ENCODE measurements at places on chromosomes 3 and 15.

GRCh38 chr15:51649659-51650521 is 27.3 kb upstream of the DMXL2 start:
- peak; percentile 18 for DNase-seq

GRCh38 chr3:5010706-5011554 is 31.7 kb downstream of the BHLHE40 start:
- DNase-seq = no peak

DNA sequence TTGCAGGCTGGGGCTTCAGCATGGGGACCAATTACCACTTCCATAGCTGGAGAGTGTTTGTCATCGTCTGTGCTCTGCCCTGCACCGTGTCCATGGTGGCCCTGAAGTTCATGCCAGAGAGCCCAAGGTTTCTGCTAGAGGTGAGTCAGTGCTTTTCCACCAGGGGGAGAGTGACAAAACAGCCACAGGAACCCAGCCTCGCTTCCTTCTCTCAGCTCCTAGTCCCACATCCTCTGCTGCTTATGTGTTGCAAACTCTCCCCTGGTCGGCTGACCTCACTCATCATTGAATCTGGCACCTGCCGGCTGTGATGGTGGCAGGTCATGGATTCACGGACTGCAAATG is 158.3 kb downstream of the SV2B start:
- no peak for DNase-seq

DNA sequence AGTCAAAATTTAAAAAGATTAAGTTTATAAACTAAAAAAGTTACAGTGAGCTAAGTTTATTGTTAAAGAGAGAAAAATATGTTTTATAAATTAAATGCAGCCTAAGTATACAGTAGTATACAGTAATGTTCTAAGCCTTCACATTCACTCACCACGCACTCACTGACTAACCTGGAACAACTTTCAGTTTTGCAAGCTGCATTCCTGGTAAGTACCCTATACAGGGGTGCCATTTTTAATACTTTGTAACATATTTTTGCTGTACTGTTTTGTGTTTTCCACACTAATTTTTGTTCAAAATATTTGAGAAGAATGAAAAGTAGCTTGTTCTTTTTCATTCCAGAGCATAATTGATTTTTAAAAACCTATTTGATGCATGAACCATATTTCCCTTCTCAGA is 524.9 kb downstream of the RBMS3 start:
- DNase-seq = no peak

- no peak for DNase-seq
Observed at GRCh38 chr3:147371771-147372340, 34.5 kb downstream of the ZIC4 start.

DNA sequence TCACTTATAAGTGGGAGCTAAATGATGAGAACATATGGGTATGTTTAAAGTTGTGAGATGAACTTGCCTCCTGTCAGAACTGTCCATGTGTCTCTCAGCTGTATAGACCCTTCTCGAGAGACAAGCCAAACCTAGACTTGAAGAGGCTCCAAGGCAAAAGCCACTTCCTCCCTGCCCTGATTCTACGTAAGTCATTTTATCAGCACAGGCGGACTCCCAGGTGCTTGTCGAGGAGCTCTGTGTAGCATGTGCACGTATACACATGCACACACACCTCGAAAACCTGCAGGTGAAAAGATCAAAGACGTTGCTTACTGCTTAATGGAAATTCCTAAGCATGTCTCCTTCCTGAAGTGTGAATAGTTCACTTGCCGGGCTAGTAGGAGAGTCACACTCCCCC is 5.6 kb upstream of the CLEC3B start:
- no peak for DNase-seq

Measured in nephron progenitor cell (in vitro differentiated cells).